Activated CD8-positive, alpha-beta T cell treated with anti-CD3 and anti-CD28 coated beads for 36 hours (primary cell): ENCODE measurements at places on chromosomes 11 and 22. TPM values are rescaled to one million over a fixed set of nuclear protein-coding genes. Genes with fewer than 3 reads are reported as not detected.

PLCB3 gene
- total RNA-seq, result 8.7 TPM

INS gene
- not detected for total RNA-seq

CASP4 gene
- 39.6 TPM for total RNA-seq

PIWIL4 gene
- 0.36 TPM for total RNA-seq

MPST gene
- total RNA-seq, result 9.1 TPM

HBB gene
- not detected for total RNA-seq

E2F8 gene
- total RNA-seq, result 13.1 TPM

TMEM86A gene
- total RNA-seq, result 0.11 TPM

SDF2L1 gene
- total RNA-seq, result 41.3 TPM

TUB gene
- 0.05 TPM for total RNA-seq

APOL5 gene
- total RNA-seq, result not detected

HEPHL1 gene
- total RNA-seq, result not detected

DDTL gene
- not detected for total RNA-seq

CCDC157 gene
- 2.2 TPM for total RNA-seq

BEST1 gene
- 0.83 TPM for total RNA-seq

JAML gene
- 251 TPM for total RNA-seq

BCO2 gene
- 0.97 TPM for total RNA-seq

ACRV1 gene
- total RNA-seq, result not detected

RHOD gene
- total RNA-seq, result not detected

TRIM77 gene
- not detected for total RNA-seq

ACER3 gene
- 10.0 TPM for total RNA-seq

RCOR2 gene
- 2.1 TPM for total RNA-seq

TESMIN gene
- 4.9 TPM for total RNA-seq

SYT13 gene
- total RNA-seq, result not detected

CD248 gene
- 16.3 TPM for total RNA-seq

GAB2 gene
- 1.4 TPM for total RNA-seq

FBLN1 gene
- total RNA-seq, result 0.56 TPM

C11orf87 gene
- total RNA-seq, result not detected

OR51B2 gene
- total RNA-seq, result not detected

GNAZ gene
- total RNA-seq, result 0.56 TPM

TRPM5 gene
- total RNA-seq, result not detected

OR4D5 gene
- total RNA-seq, result not detected

UCP2 gene
- 244 TPM for total RNA-seq

TMPRSS5 gene
- total RNA-seq, result 0.85 TPM

PARVG gene
- 76.5 TPM for total RNA-seq

RIMBP3C gene
- not detected for total RNA-seq

CREB3L1 gene
- not detected for total RNA-seq

MICAL2 gene
- 105 TPM for total RNA-seq

TMEM135 gene
- 24.7 TPM for total RNA-seq

PLAAT4 gene
- 24.1 TPM for total RNA-seq

JAM3 gene
- total RNA-seq, result 26.8 TPM

CCND1 gene
- total RNA-seq, result 2.8 TPM

CDC42EP2 gene
- total RNA-seq, result 1.2 TPM

YPEL4 gene
- 0.54 TPM for total RNA-seq

SART1 gene
- 58.3 TPM for total RNA-seq

PARVA gene
- total RNA-seq, result not detected

OR4A15 gene
- total RNA-seq, result not detected

IL18 gene
- not detected for total RNA-seq

NRXN2 gene
- 0.22 TPM for total RNA-seq

HORMAD2 gene
- total RNA-seq, result not detected

MMP11 gene
- 0.85 TPM for total RNA-seq

HBG1 gene
- not detected for total RNA-seq

APOA5 gene
- total RNA-seq, result not detected

GLYAT gene
- not detected for total RNA-seq

SLC15A3 gene
- total RNA-seq, result 3.9 TPM

LRRN4CL gene
- not detected for total RNA-seq

MPPED2 gene
- 0.63 TPM for total RNA-seq

SPON1 gene
- total RNA-seq, result 1.4 TPM

PGA5 gene
- total RNA-seq, result not detected
